ENCODE measurements at places on chromosomes 3 and 15.

DNA sequence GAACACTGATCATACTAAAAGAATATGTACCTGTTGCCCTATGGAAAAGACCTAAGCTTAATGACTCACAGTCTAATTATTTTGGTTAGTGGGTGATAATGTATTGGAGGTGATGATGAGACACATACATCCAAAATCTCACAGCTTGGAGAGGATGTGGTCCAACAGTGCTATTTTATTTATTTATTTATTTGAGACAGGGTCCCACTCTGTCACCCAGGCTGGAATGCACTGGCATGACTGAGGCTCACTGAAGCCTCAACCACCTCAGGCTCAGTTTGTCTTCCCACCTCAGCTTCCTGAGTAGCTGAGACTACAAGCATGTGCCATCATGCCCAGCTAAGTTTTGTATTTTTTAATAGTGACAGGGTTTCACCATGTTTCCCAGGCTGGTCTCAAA is 35.0 kb downstream of the LPP start:
- no peak for DNase-seq

DNA sequence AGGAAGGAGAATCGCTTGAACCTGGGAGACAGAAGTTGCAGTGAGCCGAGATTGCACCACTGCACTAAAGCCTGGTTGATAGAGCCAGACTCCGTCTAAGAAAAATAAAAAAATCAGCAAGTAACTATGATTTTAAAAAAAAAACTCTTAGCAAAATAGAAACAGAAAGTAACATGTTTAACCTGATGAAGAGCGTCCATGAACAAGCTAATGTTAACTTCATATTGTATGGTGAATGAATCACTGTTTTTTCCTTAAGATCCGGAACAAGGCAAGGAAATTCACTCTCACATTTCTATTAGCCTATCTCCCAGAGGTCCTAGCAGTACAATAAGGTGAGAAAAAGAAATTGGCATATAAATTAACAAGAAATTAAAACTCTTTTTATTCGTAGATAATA is 69.0 kb downstream of the RFX7 start:
- DNase-seq, result no peak

DNA sequence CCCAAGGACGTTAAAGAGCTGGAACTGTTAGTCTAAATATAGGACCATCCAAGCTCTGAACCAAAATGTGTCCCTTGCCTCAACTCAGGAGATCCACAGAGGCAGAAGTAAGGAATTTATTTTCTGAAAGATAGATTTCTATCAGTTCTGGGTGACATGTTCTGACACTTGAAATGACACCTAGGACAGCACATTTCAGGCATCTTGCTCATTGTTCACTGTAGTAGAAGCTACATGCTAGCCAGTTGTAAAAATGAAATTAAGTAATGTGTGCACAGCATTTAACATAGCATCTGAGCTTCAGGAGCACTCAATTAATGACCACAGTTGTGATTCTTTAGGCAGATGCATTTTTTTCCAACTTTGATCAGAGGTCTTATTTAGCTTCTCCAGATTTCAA is 567 bp downstream of the CCR2 start:
- no peak for DNase-seq

- DNase-seq, result no peak
Measured at GRCh38 chr3:195790901-195791300, 20.8 kb downstream of the MUC4 start.
